Fibroblast of the aortic adventitia (primary cell): ENCODE measurements at places on chromosomes 2 and 18. TPM values are rescaled to one million over a fixed set of nuclear protein-coding genes. Genes with fewer than 3 reads are reported as not detected.

DNA sequence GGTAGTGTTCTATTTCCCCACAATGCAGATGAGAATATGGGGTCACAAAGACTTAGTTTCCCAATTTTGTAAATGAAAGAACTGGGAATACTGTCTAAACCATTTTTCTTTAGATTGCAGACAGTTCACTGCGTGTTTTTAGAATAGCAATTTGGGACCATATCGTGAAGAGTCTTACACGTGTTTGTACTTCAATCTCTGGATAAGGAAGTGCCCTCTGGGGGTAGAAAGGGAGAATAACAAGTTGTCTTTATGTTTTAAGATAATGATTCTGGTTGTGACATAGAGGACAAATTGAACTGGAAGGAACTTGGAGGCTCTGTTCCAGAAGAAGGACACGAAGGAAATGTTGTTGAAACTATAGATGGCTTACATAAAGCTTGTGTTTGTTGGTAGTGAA lies 457.7 kb downstream of the CBLN2 start:
- peak; percentile 14 for DNase-seq

DNA sequence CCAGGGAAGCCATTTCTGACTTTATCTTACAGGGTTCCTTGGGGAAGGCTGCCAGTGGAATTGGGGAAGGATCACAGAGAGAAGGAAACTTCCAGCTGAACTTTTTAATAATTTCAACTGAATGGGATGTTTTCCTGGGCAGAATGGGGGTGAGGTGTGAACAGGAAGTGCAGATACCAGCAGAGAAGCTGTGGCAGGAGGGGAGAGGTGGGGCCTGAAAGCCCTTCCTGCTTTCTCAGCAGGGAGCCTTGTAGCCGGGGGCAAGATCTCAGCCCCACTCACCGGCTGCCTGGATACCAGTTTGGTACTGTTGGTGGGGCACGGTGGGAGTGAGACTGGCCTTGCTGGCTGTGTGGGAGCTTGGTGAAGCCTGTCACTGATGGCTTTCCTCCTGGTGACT lies 170.5 kb downstream of the ZBTB7C start:
- no peak for DNase-seq

DNA sequence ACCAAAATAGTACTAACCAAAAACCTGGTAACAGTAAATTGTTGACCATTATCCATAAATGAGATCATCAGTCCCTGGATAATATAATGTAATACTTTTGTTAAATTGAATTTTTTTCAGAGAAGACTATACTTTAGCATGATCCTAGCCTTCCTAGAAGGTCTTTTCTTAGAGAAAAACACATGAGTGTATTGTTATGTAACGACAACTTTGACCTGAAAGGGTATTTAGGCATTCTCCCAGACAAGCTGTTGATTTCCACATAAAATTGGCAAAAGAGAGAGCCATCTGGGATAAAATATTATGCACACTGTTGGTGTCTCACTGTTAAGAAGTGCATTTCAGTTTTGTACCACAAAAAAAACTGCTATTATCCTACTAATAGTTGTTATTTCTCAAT lies 120.0 kb upstream of the MAPRE2 start:
- no peak for DNase-seq

DNA sequence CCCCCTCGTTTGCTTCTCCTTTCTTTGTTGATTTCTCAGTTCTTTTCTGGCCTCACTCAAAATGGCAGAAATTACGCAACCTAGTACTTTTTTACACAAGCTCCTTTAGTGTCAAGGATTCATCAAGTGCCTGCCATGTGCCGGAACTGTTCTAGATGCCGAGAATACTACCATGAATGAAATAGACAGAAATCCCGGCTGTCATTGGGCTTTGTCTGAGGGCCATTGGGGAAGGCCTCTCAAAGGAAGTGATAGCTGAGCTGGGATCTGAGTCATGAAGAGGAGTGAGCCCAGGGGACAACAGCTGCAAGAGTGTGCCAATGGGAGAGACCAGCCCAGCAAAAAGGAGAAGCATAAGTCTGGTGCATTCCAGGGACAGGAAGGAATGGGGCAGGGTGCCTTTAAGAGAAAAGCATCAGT lies 34.3 kb upstream of the PPP1CB start:
- peak; percentile 88 for DNase-seq

DNA sequence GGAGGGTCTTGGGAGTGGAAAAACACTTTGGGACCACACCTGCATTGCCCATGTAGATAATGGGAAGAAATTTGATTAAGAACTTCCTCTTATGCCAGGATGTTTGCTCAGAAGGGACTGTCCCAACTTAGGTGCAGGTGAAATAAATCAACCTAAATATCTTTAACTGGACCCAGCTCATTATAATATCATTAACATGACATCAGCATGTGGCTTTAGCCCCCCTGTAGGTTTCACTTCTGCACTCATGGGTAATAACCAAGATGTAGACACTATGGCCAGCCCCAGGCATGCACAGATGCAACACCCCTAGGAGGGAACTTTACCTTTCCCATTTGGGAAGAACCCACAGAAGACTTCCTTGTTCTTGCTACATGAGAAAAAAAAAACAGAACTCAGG lies 227.4 kb upstream of the ZNF804A start:
- no peak for DNase-seq

DNA sequence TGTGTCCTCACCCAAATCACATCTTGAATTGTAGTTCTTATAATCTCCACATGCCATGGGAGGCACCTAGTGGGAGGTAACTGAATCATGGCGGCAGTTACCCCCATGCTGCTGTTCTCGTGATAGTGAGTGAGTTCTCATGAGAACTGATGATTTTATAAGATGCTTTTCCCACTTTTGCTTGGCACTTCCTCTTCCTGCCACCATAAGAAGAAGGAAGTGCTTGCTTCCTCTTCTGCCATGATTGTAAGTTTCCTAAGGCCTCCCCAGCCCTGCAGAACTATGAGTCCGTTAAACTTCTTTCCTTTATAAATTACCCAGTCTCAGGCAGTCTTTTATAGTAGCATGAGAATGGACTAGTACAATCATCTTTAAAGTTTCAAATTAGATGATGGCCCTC lies 902.4 kb upstream of the PIK3C3 start:
- no peak for DNase-seq

DNA sequence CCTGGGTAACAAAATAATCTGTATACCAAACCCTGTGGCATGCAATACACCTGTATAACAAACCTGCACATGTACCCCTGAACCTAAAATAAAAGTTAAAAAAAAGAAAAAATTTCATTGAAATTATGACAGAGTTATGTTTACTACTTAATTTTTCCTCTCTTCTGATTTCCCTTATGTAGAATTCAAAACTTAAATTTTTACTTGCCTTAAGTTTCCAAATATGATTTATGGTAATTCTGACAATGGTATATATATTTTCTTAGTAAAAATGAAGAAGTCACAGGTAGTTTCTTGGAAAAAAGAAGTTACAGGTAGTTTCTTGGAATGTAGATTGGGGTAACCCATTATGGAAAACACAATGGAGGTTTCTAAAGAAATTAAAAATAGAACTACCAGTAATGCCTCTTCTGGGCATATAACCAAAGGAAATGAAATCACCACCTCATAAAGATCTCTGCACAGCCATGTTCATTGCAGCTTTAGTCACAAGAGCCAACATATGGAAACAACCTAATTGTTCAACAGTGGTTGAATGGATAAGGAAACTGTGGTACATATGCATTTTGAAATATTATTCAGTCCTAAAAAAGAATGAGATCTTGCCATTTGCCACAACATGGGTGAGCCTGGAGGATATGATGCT lies 164.9 kb downstream of the BABAM2 start:
- peak; percentile 30 for DNase-seq

DNA sequence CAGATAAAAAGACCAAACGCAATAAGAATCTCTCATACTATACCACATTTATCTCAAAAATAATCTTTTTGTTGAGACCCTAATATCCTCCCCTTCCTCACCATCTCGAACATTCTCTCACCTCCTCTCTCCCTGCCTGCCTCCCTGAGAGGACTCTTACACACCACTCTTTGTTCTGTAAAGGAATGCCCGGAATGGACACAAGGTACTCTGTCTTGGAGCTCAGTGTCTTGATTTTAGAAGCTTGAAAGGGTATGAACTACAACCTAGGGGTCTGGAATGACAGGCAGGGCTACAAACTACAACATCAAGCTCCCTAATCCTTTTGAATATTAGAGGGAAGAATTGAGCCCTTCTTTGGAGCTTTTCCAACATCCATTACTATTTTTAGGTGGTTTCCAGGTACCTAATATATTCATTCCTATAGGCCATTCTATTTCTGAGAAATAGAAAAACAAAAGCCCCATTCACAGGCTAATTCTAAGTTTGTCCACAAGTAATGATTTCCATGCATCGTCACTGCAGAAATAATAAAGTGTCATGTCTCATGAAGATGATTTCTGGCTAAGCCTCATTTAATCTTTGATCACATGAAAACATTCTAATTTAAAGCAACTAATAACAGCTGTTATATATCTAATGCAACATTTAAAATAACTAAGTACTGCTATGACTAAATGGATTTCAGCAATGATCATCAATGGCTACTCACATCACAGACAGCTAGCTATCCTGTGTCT lies 60.6 kb downstream of the LRP2 start:
- no peak for DNase-seq

GRCh38 chr2:232361646-232362045 lies 16.9 kb upstream of the ALPP start:
- DNase-seq, result no peak

DNA sequence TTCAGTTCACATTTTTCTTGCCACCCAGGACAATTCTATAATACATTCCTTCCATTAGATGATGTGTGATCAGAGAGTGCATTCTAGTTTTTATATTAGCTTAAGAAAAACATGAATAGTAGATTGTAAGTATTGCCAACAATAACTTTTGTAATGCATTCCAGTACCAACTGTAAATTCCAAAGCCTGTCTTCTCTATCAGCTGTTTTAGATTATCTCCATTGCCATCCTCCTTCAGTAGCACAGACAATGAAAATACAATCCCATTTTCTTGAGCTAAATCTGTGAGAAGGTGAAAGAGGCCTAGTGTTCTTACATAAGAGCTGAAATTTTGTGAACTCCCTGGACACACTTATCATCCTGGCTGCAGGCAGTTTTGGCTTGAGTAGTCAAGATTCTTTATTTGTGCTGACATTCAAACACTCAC lies 103.9 kb downstream of the CCBE1 start:
- DNase-seq, result peak; percentile 95

DNA sequence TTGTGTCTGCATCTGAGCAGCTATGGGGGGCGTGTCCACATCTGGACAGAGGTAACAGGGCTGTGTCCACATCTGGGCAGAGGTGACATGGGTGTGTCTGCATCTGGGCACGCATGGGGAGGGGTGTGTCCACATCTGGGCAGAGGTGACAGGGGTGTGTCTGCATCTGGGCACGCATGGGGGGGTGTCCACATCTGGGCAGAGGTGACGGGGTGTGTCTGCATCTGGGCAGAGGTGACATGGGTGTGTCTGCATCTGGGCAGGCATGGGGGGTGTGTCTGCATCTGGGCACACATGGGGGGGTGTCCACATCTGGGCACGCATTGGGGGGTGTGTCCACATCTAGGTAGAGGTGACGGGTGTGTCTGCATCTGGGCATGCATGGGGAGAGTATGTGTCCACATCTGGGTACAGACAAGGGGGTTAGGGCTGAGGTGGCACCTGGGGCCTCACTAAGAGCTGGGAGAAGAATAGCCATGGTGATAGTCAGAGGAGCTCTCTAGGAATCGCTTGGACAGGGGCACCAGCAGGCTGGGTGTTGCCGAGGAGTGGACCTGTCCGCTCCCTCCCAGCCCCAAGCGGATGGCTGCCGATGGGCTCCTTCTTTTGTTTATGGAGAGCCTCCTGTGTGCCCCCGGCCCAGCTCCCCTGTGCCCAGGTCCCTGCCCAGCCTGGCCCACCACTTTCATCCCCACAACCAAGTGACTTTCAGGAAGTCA lies 177.8 kb downstream of the EIPR1 start:
- DNase-seq, result no peak

DNA sequence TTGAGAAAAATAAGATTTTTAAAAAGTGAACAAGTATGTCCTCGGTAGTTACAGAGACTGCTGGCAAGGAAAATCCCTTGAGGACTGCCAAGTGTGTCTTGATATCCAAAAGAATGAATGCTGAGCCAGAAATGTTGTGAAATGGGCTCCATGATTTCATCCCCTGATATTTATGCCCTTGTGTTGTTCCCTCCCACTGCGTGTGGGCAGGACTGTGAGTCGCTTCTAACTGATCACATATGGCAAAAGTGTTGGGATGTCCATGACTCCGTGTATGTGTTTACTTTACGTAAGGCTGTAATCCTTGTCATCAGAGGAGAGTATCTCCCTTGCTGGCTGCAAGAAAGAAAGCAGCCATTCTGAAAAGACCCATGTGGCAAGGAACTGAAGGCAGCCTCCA lies 285.1 kb downstream of the SS18 start:
- peak; percentile 67 for DNase-seq

GRCh38 chr2:67311536-67311935 lies 85.6 kb upstream of the ETAA1 start:
- peak; percentile 94 for DNase-seq

DNA sequence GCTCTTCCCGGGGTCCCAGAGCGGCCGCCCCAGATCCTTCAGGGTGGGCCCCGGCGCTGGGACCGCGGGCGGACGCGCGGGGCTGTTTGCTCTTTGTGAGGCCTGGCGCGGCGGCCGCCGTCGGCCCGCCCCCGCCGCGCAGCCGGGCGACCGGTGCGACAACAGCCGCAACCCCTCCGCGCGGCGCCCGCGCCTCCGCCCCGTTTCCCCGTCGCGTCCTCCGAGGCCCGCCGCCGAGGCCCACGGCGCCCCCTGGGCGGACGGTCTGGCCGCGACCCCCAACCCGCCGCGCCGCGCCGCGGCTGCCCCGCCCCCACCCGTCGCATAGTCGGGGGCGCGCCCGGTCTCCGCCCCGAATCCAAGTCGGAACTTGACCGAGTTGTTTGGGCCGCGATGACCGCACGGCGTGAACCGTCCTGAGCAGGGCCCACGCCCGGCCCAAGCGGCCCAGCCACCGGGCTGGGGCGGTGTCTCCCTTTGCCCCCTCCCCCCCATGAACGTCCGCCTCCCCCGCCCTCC lies 448 bp downstream of the YPEL5 start:
- DNase-seq, result peak; percentile 19

DNA sequence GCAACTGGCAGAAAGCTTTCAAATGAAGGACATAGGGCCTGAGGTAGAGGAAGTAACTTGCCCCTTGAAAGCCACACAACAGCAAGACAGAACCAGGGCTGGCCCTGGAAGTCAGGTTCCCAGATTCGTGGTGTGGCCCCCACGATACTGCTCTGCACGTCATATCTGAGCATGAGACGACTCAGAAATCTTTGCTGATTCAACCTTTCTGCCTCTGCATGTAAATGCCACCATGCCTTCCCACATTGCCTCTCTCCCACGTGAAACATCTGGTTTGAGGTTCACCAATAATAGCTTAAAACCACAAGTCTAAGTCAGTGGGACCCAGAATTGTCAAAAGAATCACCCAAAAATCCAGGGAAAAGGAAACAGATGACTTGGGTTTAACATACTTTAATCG lies 214.0 kb upstream of the TRIB2 start:
- DNase-seq, result no peak

KCNJ3 gene
- total RNA-seq, result not detected in 2 replicates

PLEK gene
- under 0.01 TPM in 1 of 2 replicates, not detected in the other for total RNA-seq

VWC2L gene
- not detected in 2 replicates for total RNA-seq

GATA6 gene
- total RNA-seq, result 22.5 and 34.0 TPM in 2 replicates

LRRTM4 gene
- 0.18 and 1.5 TPM in 2 replicates for total RNA-seq

TGFA gene
- not detected in 2 replicates for total RNA-seq

CNDP1 gene
- total RNA-seq, result not detected in 2 replicates
